ENCODE measurements at places on chromosomes 7 and 10.

GRCh38 chr7:106354822-106355221 lies 70.0 kb upstream of the NAMPT start:
- no peak for DNase-seq

GRCh38 chr7:33428415-33428814 lies 299.1 kb downstream of the BBS9 start:
- DNase-seq = no peak

DNA sequence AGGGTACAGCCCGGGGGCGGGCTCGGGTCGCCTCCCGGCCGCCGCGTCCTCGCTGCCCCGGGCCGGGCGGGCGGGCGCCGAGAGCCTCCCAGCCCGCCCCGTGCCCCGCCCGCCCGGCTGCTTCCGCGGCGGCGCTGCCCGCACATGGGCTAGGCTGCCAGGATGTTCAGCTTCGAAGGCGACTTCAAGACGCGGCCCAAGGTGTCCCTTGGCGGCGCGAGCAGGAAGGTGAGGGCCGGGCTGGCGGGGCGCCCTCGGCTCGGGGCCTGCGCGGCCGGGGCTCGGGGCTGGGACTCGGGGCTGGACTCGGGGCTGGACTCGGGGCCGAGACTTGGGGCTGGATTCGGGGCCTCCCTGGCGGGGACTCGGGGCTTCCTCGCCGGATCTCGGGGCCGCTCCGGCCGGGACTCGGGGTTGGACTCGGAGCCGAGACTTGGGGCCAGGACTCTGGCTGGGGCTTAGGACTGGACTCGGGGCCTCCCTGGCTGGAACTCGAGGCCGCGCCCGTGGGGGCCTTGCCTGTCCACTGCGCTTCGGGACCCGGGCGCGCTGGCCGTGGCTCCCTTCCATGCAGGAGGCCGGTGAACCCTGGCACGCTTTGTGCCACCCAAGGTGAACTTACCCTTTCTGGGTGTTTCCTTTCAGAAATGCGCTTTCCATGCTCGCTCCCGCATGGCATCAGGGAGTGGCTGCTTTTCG lies 534 bp downstream of the UBE3C start:
- DNase-seq = peak; percentile 59

GRCh38 chr7:13188922-13189321 lies 501.5 kb downstream of the ARL4A start:
- no peak for DNase-seq

GRCh38 chr10:122637376-122637775 lies 62.3 kb downstream of the C10orf120 start:
- no peak for DNase-seq

GRCh38 chr7:29372351-29373090 lies 177.9 kb downstream of the CHN2 start:
- DNase-seq = no peak

GRCh38 chr7:38057829-38058228 lies 120.2 kb upstream of the STARD3NL start:
- DNase-seq = no peak

- no peak for DNase-seq
These were observed 70.9 kb downstream of the AMZ1 start for GRCh38 chr7:2758673-2759616.

DNA sequence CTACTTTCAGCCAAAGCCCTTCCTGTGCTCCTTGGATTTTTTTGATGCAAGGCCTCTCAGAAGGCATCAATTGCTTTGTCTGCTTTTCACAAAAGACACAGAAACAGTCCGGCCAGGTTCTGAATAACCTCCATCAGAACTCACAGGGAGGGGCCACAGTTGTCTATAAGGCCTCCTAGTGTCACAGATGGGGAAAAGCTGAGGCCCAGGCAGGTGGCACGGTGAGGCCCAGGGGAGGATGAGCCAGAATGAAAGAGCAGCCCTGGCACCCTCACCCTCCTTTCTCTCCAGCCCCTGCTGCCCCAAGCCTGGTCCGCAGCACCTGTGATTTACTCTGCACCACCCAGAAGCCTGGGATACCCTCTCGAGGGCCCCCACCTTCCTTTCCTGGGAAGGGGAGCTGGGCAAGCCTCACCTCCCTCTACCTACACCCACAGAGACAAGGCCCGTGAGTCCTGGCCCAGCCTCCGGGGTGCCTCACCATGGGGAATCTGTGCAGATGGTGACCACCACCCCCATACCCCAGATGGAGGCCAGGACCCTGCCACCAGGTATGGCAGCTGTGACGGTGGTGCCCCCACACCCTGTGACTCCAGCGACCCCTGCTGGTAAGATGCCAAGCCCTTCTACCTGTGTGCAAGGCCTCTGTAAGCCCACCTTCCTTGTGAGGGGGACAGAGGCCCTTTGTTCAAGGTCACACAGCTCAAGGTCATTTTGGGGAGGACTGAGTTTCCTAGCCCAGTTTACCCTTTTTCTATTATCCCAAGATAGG lies 26.2 kb upstream of the ZNF467 start:
- peak; percentile 49 for DNase-seq

DNA sequence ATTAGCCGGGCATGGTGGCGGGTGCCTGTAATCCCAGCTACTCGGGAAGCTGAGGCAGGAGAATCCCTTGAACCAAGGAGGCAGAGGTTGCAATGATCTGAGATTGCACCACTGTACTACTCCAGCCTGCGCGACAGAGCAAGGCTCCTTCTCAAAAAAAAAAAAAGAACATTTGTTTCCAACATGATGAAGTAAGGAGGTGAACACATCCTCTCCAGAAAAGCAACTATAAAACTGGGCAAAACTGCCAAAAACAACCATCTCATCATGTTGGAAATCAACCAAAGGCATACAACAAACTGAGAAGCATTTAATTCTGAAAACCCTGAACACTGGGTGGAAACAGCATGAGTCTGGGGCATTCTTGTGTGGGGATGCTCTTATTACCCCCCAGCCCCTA lies 14.3 kb downstream of the PRTFDC1 start:
- no peak for DNase-seq

DNA sequence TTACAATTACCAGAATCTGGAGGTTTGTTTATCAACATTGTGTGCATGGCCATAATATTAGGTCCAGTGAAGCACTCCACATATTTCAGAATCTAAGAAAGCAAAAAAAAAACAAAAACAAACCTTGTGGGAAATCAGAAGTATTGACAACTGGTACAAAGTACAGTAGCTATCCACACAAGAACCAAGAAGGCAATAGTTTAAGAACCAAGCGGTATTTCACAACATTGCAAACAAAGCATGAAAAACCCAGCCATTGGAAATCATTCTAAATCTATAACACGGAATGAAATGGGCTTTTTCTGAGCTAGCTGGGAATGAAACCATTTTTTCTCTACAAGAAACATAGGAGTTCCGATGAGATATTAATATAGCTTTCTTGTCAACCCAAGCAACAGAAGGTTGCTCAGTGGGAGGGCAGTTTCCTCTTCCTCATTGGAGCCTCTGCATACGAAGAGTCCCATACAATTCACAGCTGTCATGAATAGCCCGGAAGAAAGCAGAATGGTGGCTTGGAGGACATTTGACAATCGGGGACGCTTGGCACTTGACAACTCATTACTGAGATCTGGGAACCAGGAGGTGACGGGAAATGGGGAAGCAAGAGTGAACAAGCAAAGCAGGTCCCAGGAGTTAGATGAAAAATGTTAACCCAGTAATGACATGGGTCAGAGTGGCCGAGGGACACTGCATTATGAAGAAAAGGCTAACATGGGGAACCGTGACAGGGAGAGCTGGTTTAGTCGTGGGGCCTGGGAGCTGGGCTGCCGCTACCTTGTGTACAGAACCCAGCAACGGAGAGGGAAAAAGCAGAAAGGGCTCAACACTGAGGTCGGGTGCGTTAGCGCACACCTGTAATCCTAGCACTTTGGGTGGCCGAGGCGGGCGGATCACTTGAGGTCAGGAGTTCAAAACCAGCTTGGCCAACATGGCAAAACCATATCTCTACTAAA lies 7.8 kb downstream of the PHYH start:
- DNase-seq = no peak

- DNase-seq = no peak
These were observed 67.5 kb upstream of the SORCS1 start for GRCh38 chr10:107232013-107232412.

- DNase-seq = no peak
These were observed 5.7 kb upstream of the HSPA12A start for GRCh38 chr10:116748041-116748440.

GRCh38 chr7:36760856-36761762 lies 36.8 kb upstream of the AOAH start:
- no peak for DNase-seq
